CD8-positive, alpha-beta memory T cell (primary cell): ENCODE measurements at places on chromosomes 1 and 21. TPM values are rescaled to one million over a fixed set of nuclear protein-coding genes. Genes with fewer than 3 reads are reported as not detected.

Gene PFKFB2
- 3.0 TPM for total RNA-seq

Gene REG4
- 3.0 TPM for total RNA-seq

Gene CLDN8
- total RNA-seq, result not detected

Gene CD48
- total RNA-seq, result 234 TPM

Gene OR2L8
- total RNA-seq, result not detected

Gene SLAMF9
- not detected for total RNA-seq

Gene EPHA2
- not detected for total RNA-seq

Gene DPH2
- total RNA-seq, result 85.8 TPM

Gene CDC20
- total RNA-seq, result 118 TPM

Gene SLC16A4
- total RNA-seq, result 0.13 TPM

Gene PRDM16
- not detected for total RNA-seq

Gene TTC22
- total RNA-seq, result 2.9 TPM

Gene KRTAP10-4
- total RNA-seq, result not detected

Gene FMO4
- 1.7 TPM for total RNA-seq

Gene CXADR
- 0.42 TPM for total RNA-seq

GRCh38 chr1:230110971-230111370 lies 43.9 kb downstream of the GALNT2 start:
- no peaks in the 10 kb centered on the region for H3K27me3 ChIP-seq
- H3K4me3 ChIP-seq, result no peak overlapping the region
- H3K36me3 ChIP-seq, result no peaks in the 10 kb centered on the region
- no peak overlapping the region for H3K27ac ChIP-seq
- DNase-seq, result no peak
- H3K4me1 ChIP-seq, result peaks cover 17% of the 10 kb centered on the region

DNA sequence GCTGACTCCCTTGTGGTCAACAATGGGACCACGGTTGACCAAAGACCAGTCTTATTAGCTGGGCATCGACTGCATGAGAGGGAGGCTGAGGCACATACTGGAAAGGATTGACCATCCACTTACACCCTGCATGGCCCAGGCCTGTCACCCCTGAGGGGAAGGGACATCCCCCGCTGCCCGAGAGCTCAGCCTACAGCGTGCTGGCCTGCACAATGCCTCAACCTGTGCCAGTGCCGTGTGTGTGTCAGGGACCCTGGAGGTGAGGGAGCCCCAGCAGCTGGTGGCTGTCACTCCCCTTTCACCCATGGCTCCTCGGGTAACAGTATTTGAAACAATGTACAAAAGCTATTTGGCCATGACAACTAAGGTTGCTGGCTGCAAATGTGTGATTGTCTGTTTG lies 67.3 kb downstream of the SLC35F3 start:
- no peaks in the 10 kb centered on the region for H3K27me3 ChIP-seq
- no peak overlapping the region for H3K4me3 ChIP-seq

GRCh38 chr1:222522105-222522915 lies 25.6 kb downstream of the HHIPL2 start:
- H3K27ac ChIP-seq, result no peak overlapping the region
- no peak for DNase-seq
- no peaks in the 10 kb centered on the region for H3K36me3 ChIP-seq
- H3K4me1 ChIP-seq, result no peaks in the 10 kb centered on the region
- no peak overlapping the region for H3K4me3 ChIP-seq

- peak overlapping the region; percentile 24 for H3K4me3 ChIP-seq
- peaks cover 4% of the 10 kb centered on the region for H3K27me3 ChIP-seq
- no peak for DNase-seq
- peaks cover 30% of the 10 kb centered on the region for H3K4me1 ChIP-seq
- no peak overlapping the region for H3K27ac ChIP-seq
- no peaks in the 10 kb centered on the region for H3K36me3 ChIP-seq
These were observed 45.9 kb downstream of the WDR4 start for GRCh38 chr21:42833439-42833815.

- H3K4me3 ChIP-seq, result peak overlapping the region; percentile 18
- peaks cover 94% of the 10 kb centered on the region for H3K4me1 ChIP-seq
- no peak for DNase-seq
- H3K27me3 ChIP-seq, result no peaks in the 10 kb centered on the region
- H3K36me3 ChIP-seq, result peaks cover 19% of the 10 kb centered on the region
- H3K27ac ChIP-seq, result no peak overlapping the region
These were observed 8.1 kb downstream of the CD247 start for GRCh38 chr1:167510244-167510643.

DNA sequence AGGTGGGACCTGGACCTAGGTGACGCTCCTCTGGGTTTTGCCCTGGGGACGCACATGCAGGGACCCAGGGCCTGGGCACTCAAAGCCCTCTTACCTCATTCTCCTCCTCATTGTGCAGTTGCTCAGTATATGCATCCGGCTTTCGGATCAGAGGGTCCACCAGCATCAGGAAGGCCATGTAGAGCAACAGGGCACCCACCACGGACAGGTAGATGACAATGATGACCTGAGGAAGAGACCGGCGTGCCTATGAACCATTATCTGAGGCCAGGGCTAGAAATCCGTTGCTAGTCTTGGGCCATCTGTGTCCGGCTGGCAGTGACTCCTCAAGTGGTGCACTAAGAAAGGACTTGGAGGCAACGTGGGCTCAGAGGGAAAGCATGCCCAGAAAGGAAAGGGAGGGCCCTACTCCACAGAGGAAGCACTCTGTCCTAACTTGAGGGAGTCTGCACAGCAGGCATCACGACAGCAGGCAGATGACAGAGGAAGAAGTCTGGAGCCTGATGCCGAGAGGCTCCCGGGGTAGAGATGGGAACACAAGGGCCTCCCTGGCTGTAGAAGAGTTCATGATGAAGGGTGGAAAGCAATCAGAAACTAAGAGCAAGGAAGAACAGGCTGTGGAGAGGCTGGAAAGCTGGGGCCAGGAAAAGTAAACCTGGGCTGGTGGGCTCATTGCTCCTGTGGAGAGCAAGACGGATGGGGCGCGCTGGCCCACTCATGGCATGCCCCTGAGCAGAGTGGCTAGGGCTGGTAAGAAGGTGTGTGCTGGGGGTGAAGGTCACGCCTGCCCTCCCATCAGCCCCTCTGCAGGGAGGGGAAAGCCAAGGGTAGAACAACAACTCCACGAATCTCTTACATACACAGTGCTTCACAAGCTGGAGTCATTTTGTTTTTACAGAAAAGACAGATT lies 10.3 kb downstream of the TMEM9 start:
- no peak overlapping the region for H3K27ac ChIP-seq
- no peak overlapping the region for H3K4me3 ChIP-seq
- no peaks in the 10 kb centered on the region for H3K4me1 ChIP-seq

DNA sequence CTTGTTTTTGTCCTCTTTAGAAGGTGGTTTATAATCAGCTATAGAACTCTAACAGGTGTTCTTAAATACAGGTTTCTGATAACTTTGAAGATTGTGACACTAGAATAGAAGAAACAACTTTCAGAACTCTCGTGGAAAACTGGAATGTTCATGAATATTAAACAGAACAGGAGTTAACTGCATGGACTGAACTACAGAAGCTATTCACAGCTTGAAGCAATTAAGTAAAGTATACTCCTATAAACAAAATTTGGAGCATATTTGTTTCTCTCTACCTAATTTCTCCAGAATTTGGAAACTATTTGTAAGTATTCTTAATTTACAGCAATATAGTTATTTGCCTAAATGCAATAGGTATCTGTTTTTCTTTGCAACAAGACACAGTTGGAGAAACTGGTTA lies 824.8 kb downstream of the ADGRL2 start:
- H3K4me1 ChIP-seq, result no peaks in the 10 kb centered on the region
- H3K27me3 ChIP-seq, result no peaks in the 10 kb centered on the region
- no peak overlapping the region for H3K4me3 ChIP-seq
- no peak overlapping the region for H3K27ac ChIP-seq
- no peaks in the 10 kb centered on the region for H3K36me3 ChIP-seq
- DNase-seq, result no peak

GRCh38 chr1:25128121-25128621 lies 104.1 kb downstream of the SYF2 start:
- H3K36me3 ChIP-seq, result no peaks in the 10 kb centered on the region
- no peaks in the 10 kb centered on the region for H3K4me1 ChIP-seq
- no peak overlapping the region for H3K27ac ChIP-seq
- no peak overlapping the region for H3K4me3 ChIP-seq

- H3K4me3 ChIP-seq, result no peak overlapping the region
- no peaks in the 10 kb centered on the region for H3K36me3 ChIP-seq
- no peak overlapping the region for H3K27ac ChIP-seq
- DNase-seq, result no peak
- no peaks in the 10 kb centered on the region for H3K27me3 ChIP-seq
These were observed 82.5 kb downstream of the NTPCR start for GRCh38 chr1:233032916-233033315.

DNA sequence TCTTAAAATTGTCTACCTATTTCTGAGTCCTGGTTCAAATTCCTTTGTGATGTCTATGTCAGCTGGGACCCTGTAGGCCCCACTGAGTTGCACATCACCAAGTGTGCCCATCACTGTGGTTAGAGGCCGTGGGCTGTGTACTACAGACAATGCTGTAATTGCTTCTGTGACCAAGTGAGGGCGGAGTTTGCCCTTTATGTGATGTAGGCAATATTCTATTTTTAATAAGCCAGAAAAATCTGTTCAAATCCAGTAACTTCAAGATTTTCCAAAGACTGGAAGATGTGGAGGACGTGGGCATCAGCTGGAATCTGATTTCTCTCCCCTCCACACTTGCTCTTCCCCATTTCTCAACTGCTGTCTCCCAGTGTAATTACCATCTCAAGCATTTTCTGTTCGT lies 215.4 kb downstream of the PBX1 start:
- no peaks in the 10 kb centered on the region for H3K27me3 ChIP-seq
- H3K4me1 ChIP-seq, result no peaks in the 10 kb centered on the region
- H3K36me3 ChIP-seq, result no peaks in the 10 kb centered on the region
- no peak for DNase-seq
- H3K27ac ChIP-seq, result no peak overlapping the region
- no peak overlapping the region for H3K4me3 ChIP-seq

DNA sequence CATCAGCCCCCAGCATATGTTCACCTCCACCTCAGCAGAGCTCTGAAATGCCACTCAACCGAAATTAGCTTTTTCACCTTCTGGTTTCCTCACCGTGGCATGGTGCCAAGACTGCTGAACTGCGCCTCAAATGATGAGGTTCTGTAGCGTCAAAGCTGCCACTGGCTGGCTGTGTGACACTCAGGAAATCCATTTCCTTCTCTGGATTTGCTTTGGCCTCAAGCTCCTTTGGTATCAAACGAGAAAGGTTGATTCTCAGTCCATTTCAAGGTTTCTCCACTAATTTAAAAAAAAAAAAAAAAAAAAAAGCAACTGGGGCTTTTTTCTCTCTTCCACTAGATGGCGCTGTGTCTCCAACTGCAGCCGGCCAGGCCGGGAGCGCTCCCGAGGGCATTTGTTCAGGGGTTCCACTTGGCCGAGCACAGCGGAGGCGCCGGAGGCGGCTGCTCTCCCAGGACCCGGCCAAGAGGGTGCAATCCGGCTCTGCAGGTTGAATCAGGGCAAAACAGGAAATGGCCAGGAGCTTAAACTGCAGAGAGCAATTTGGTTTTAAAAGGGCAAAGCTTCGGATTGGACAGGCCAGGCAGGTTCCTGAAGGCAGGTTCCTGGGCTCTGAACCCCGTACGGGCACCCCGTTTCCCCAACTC lies 26.5 kb upstream of the PLA2G2C start:
- H3K4me1 ChIP-seq, result peaks cover 12% of the 10 kb centered on the region
- H3K4me3 ChIP-seq, result no peak overlapping the region
- H3K27me3 ChIP-seq, result peaks cover 4% of the 10 kb centered on the region

GRCh38 chr21:46179708-46180078 lies 4.6 kb downstream of the SPATC1L start:
- H3K4me3 ChIP-seq, result no peak overlapping the region
- H3K36me3 ChIP-seq, result no peaks in the 10 kb centered on the region
- peaks cover 6% of the 10 kb centered on the region for H3K27me3 ChIP-seq
- no peak for DNase-seq
- H3K4me1 ChIP-seq, result peaks cover 6% of the 10 kb centered on the region
- no peak overlapping the region for H3K27ac ChIP-seq

DNA sequence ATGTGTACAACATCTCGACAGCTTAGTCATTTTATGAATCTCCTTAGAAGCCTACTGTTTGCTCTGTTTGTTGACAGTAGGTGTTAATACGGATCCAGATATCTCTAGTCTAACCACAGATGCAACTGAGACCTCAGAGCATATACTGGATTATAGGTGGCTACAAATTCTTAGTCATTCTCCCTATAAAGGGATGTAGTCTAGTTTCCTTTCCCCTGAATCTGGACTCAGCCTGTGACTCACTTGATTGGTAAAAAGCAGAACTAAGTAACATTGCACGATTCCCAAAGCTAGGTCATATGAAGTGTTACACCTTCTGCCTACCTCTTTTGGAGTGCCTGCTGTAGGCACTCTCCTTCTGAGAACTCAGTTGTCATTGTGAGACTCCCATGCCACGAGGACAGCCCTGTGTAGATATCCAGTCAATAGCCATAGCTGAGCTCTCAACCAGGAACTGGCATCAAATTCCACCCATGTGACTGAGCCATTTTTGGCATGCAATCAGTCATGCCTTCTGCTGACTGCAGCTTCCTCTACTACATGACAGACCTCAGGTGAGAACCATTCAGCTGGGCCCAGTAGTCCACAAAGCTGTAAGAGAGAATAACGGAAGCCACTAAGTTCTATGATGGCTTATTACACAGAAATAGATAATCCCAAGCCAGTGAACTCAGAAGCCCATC lies 135.9 kb upstream of the CHRM3 start:
- H3K27me3 ChIP-seq, result no peaks in the 10 kb centered on the region
- H3K4me1 ChIP-seq, result no peaks in the 10 kb centered on the region
- H3K27ac ChIP-seq, result no peak overlapping the region
- no peaks in the 10 kb centered on the region for H3K36me3 ChIP-seq
- H3K4me3 ChIP-seq, result no peak overlapping the region
- DNase-seq, result no peak

- H3K27ac ChIP-seq, result no peak overlapping the region
- H3K4me1 ChIP-seq, result no peaks in the 10 kb centered on the region
- DNase-seq, result no peak
- peaks cover 8% of the 10 kb centered on the region for H3K27me3 ChIP-seq
These were observed 361 bp downstream of the DDAH1 start for GRCh38 chr1:85464497-85465098.

DNA sequence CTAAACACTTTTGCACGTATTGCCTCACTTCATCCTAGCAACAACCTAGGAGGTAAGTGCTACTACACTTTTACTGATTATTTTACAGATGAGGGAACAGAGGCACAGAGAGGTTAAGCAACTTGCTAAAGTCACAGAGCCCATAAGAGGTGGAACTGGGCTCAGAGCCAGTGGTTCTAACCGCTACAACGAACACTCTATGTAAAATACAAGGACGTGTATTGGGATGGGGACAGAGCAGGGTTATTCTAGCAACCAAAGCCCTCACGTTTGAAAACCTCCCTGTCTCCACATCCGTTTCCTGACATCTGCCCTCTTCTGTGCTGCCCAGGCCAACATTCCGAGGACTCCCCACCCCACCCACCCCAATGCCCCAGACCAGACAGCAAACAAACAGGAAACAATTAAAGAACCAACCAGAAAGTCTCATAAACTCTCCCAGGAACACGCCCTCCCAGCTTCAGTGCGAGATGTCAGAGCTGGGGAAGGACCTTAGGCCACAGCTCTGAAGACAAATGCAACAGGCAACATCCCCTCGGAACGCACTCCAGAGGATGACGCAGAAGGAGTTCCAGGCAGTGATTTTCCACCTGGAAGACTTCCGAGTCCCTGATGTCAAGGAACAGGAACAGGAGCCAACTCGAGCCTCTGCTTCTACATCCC lies 41.1 kb downstream of the GLIS1 start:
- no peak overlapping the region for H3K27ac ChIP-seq
- H3K4me3 ChIP-seq, result no peak overlapping the region
- H3K4me1 ChIP-seq, result no peaks in the 10 kb centered on the region
- no peaks in the 10 kb centered on the region for H3K27me3 ChIP-seq

- no peak overlapping the region for H3K27ac ChIP-seq
- DNase-seq, result no peak
- no peaks in the 10 kb centered on the region for H3K27me3 ChIP-seq
- H3K36me3 ChIP-seq, result peaks cover 76% of the 10 kb centered on the region
- H3K4me1 ChIP-seq, result no peaks in the 10 kb centered on the region
These were observed 20.5 kb downstream of the TEX38 start for GRCh38 chr1:46691997-46692790.
